C1 segment of cervical spinal cord (tissue), 14 donors: ENCODE measurements at places on chromosomes 13 and 19.

- DNase-seq, result peak; percentile 16
These were observed 1.1 kb downstream of the SHISA2 start for GRCh38 chr13:26050568-26051230.

- DNase-seq, result no peak
These were observed 45.3 kb downstream of the SLC7A9 start for GRCh38 chr19:32824191-32824751.

GRCh38 chr13:77528834-77529500 is 6.5 kb upstream of the SCEL start:
- DNase-seq, result no peak

GRCh38 chr13:49466292-49466838 is 22.3 kb downstream of the SETDB2 start:
- no peak for DNase-seq

- DNase-seq, result no peak
These were observed 21.5 kb downstream of the COL4A2 start for GRCh38 chr13:110328573-110328972.

- no peak for DNase-seq
These were observed 190.1 kb downstream of the FOXO1 start for GRCh38 chr13:40476175-40476958.

- no peak for DNase-seq
These were observed 3.7 kb downstream of the ZSCAN22 start for GRCh38 chr19:58330458-58330857.

GRCh38 chr19:35013041-35013819 is 13.1 kb downstream of the GRAMD1A start:
- no peak for DNase-seq

DNA sequence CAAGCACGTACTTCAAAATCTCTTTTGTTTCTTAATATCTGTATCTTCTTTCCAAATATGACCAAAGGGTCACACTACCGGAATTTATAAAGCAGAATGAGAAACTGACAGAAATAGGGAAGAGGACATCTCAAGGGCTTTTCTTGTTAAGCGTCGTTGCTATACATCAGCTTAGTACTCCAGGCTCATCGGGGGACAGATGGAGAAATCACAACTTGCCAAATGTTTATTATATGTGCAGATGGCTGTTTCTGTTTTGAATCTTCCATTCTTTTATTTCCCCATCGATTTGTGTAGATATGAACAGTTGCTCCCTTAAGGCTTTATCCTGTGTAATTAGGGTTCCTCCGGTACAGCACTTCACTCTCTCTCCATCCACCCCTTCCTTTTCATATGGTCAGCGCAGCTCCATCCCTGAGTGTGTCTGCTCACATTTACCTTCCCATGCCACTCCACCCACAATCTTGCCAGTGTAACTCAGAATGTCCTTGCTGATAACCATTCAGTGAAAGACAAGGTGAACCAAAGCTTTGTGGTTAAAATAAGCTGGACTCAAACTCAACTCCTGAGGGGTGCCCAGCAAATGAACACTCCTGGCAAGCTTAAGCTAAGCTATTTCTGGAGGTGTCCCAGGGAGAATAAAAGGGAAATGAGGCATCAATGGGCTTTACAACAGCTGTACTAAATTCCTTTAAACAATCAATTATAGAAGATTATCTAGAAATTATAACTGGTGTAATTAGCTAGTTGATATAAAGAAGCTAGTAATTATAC is 51.3 kb downstream of the TBC1D4 start:
- DNase-seq, result peak; percentile 12

DNA sequence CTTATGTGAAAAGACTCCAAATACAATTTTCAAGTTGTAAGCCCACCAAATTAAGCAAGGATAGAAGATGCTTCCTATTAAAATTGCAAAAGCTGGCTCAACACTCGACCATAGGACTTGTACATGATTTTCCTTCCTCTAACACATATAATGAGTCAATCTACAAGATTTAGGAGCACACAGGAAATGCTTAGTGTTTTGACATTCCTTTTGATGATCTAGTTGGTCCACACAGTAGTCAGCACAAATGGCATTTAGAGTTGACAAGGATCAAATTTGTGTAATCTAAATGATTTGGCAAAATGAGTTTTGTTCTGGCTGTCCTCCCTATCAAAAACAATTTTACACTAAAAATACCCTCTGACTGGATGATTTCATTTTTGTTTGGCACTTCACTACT is 340.2 kb downstream of the DIAPH3 start:
- no peak for DNase-seq

DNA sequence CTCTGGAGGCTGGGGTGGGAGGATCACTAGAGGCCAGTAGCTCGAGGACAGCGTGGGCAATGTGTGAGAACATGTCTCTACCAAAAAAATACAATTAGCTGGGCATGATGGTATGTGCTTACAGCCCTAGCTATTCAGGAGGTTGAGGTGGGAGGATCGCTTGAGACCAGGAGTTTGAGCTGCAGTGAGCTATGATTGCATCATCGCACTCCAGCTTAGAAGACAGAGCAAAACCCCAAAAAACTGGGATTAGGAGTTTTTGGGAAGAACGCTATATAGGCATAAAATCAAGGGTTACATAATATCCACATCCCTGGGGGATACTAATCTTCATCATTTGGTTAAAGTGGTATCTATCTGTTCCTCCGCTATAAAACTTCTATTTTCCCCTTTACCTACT is 155.5 kb downstream of the CACNA1A start:
- no peak for DNase-seq

DNA sequence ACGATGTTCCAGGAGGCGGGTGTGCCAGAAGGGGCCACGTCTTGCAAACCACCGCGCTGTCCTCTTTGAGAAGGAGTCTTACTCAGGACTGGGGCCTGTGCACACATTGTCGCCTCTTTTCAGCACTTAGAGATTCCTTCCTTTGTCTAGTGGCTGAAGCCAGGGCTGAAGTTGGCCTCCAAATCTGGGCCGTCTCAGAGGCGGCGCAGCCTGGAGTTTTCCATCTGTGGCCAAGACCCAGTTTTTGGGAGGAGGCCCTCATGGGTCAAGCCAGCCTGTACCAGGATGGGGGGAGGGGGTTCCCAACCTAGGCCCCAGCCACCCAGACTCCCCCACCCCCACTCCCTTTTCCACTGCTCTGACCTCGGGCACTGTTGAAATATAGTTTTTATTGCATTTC is 11.8 kb downstream of the ANO8 start:
- DNase-seq, result no peak

DNA sequence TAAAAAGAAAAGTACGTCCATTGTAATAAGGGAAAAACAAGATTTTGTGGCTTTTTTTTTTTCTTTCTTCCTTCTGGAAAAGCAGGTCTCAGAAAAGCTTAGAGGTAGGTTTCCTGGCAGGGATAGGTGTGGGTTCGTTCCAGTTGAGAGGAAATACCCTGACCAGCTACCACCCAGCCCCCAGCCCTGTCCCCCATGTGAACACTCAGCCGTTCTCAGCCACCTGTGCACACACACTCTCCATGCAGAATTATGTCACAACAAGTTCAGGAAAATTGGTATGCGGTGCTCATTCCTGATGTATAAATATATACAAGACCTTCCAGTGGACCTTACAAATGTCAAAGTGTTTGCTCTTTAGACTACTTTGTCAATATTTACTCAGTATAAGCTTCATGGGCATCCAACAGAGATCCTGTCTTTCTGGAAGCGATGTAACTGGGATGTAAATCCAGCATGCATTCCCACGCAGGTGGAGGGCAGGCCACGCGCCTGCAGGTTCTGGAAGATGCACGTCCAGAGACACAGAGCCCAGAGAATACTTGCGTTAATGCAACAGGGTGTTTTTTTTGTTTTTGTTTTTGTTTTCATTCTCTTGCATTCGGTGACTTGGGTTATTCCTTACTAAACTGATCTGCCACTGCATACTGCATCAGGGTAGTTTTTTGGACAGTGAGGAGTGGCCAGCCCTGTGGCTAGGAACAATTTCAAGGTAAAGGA is 68.8 kb downstream of the TSHZ3 start:
- DNase-seq, result no peak

DNA sequence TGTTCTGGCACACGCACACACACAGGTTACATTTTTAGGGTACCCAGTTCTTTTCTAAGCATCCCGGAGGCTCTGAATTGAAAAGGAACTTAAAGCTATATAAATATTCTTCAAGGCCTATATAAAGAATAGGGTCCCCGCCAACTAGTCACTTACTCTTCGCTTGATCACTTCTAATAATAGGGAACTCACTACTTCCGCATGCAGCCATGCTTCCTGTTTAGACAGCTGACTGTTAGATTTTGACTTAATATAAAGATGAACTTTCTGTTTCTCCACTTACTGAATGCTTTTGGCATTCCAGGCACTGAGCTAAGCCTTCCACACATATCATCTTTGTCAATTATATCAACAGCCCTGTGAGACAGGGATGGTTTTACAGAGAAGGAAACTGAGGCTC is 259.6 kb downstream of the TSHZ3 start:
- DNase-seq, result no peak

GRCh38 chr19:7159105-7159933 is 89.8 kb downstream of the ZNF557 start:
- DNase-seq, result no peak

- DNase-seq, result no peak
These were observed 100.3 kb downstream of the ITGBL1 start for GRCh38 chr13:101552786-101553185.

DNA sequence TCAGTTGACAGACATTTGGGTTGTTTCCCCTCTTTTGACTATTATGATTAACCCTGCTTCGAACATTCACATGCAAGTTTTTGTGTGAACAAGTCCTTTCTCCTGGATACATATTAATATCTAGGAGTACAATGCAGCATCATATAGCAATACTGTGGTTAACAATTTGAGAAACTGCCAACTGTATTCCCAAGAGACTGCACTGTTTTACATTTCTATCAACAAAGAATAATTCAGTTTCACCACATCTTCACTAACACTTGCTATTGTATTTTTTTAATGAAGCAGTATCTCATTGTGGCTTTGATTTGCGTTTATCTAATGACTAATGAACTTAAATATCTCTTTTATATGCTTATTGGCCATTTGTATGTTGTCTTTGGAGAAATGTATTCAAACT is 184.6 kb upstream of the NBEA start:
- no peak for DNase-seq

DNA sequence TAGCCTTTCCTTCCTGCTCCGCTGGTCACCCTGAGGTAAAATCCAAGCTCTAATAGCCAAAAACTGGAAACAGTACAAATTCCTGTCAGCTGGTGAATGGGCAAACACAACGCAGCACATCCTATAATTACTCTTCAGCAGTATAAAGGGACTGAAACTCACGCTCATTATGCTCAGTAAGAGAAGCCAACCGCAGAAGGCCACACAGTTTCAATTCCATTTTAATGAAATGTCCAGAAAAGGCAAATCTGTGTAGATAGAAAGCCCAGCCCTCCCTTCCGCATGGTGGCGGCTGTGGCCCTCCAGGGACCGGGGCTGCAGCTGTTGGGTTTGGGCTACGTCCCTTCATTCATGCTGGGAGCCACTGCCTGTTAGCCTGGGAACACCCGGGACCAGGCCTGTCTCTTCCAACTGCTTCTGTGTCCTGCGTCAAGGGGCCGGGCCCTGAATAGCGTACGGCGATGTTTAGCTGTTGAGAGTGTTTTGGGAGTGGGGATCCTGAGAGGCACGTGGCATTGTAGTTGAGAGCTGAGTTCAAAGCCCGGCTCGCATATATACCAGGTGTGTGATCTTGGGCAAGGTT is 23.5 kb downstream of the NKPD1 start:
- no peak for DNase-seq

GRCh38 chr19:20154636-20155035 is 12.4 kb upstream of the ZNF486 start:
- DNase-seq, result no peak

DNA sequence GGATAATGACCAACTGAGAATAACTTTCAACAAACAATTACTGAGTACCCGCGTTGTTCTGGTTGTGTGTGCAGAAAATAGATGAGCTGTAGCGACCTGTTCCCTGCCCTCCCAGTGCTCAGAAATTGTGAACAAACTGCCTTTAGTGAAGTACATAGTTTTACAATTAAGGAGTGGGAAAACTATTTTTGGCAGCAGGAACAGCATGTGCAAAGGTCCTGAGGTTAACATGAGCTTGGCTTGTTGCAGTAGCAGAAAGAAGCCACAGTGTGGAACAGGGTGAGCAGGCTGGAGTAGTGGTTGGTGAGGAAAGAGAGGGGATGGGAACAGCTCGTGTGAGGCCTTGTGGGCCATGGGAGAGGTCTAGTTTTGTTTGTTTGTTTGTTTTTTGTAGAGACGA is 16.0 kb downstream of the RYR1 start:
- DNase-seq, result no peak

DNA sequence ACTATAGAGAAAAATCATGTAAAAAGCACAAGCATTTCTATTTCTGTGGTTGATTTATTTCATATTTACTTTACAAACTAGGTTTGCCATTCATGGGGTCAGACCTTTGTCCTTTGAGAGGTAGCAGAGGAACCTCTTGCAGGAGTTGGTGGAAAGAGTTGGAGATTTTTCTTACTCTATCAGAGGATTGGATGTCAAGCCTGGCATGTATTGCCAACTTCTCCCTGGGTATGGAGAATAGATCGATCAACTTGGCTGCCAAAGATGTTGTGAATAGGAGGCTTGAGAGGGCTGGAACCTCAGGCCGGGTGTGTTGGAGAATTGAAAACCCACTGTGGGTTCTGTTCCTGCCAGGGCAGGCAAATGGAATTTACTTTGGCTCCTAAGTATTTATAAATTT is 81.2 kb downstream of the WDFY2 start:
- no peak for DNase-seq

DNA sequence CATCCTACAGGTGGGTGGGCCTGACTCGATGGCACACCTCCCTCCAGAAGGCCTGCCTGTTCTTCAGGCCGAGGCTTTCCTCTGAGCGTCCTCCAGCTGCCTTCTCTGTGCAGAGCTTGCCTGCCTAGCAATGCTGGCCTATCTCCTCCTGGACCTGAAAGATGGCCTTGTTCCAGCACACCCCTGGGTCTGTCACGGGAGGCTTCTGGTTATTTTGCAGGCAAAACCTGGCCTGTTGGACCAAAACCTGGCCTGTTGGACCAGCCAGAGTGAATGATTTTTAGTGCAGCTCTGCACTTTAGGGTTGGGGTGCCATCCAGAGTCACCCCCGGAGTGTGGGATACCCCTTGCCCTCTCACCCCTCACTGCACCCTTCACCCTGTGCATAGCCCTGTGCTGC is 128.4 kb downstream of the KATNAL1 start:
- DNase-seq, result no peak

DNA sequence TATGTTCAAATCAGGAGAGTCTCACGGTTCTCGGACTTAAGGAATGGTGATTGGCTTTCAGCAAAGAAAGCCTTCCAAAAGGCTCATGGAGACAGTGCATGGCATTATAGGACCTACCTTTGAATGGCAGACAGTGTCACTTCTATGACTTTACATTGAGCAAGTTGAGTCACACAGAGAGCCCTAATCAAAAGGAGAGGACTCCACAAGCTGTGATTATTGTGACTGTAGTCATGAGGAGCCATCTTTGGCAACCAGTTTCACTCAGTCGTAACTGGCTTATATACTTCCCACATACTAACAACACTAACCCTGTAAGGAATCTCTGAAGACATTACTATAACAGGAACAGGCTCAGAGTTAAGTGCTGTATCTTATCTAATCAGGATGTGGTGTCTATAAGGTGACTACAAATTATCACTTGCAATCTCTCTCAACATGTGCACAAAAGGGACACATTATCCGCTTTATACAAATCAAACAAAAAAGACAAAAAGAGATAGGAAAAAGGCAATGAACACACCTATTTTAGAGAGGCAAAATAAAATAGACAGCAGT is 6.1 kb downstream of the LGALS14 start:
- no peak for DNase-seq

GRCh38 chr19:45670670-45671453 is 2.8 kb downstream of the GIPR start:
- DNase-seq, result peak; percentile 42
